ENCODE measurements at places on chromosomes 12 and 14.

GRCh38 chr12:116539905-116540482 lies 19.2 kb upstream of the MAP1LC3B2 start:
- no peak for DNase-seq

DNA sequence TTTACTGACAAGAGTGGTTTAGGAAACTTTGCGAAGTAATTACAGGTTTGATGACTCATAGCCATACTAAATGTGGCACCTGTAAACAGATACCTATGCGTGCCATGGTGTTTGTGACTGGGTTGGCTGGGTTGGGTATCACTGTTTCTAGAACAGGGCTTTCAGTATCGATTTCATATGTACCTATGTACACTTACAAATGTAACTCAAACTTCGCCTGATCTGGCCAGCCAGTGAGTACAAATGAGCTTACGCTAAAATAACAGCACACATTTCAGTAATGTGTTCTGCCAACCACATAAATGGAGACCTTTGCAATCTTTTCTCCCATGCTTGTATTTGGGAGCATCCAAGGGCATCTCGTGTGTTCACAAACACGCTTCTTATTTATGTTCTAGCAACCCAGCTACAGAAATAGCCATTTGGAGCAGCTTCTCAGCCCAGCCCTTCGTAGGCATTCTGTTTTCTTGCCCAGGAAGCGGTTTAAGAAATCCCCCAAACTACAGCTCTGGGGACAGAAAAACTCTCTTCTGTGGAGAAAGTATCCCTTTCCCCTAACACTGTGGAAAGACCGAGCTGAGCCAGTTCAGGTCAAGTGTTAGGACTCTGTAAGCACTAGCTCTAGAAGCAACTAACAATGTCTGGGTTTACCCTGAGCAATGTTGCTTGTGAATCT lies 42.3 kb upstream of the MDM1 start:
- peak; percentile 27 for DNase-seq

DNA sequence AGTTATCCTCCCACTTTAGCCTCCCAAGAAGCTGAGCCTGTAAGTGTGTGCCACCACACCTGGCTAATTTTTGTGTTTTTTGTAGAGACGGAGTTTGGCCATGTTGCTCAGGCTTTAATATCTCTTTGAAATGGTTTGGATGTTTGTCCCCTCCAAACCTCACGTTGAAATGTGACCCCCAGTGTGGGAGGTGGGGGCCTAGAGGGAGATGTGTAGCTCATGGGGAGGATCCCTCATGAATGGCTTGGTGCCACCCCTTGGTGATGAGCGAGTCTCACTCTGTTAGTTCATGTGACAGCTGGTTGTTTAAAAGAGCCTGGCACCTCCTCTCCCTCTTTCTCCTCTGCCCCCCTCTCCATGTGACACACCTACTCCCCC lies 23.6 kb upstream of the TTC7B start:
- DNase-seq: no peak

GRCh38 chr12:66903782-66904396 lies 225.0 kb upstream of the GRIP1 start:
- DNase-seq: no peak

DNA sequence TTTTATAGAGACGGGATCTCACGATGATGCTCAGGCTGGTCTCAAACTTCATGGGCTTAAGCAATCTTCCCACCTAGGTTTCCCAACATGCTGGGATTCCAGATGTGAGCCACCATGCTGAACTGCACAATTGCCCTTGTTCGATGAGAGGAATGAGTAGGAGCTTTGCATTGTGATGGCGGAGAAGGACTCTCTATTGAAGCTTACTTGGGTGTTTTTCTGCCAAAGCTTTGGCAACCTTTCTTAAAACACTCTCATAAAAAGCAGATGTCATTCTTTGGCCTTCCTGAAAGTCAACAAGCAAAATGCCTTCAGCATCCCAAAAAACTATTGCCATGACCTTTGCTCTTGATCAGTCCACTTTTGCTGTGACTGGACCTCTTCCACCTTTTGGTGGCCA lies 904.8 kb upstream of the TMEM132C start:
- no peak for DNase-seq

Measured in stimulated activated CD4-positive, alpha-beta T cell treated with anti-CD3 and anti-CD28 coated beads, Interleukin-12 subunit alpha, Interleukin-12 subunit beta, amount 100 ng/mL, for 24 hours (primary cell).